T-cell (primary cell): ENCODE measurements at places on chromosomes 4 and X.

DNA sequence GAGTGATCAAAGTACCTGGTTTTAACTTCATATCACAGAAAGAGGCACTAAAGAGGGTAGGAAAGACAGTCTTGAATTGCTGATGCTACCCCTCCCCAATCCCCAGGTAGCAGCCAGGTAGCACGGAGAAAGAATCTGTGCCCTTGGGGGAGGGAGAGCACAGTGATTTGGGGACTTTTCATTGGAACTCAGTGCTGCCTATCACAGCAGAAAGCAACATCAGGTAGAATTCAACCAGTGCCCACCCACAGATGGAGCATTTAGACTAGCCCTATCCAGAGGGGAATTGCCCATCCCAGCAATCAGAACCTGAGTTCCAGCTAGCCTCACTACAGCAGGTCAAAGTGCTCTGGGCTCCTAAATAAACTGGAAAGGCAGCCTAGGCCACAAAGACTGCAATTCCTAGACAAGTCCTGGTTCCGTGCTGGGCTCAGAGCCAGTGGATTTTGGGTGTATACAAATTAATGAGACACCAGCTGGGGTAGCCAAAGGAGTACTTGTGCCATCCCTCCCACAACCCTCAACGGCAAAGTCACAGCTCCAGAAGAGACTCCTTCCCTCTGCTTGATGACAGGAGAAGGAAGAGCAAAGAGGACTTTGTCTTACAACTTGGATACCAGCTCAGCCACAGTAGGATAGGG, 228.1 kb downstream of the THOC2 start:
- DNase-seq: no peak

DNA sequence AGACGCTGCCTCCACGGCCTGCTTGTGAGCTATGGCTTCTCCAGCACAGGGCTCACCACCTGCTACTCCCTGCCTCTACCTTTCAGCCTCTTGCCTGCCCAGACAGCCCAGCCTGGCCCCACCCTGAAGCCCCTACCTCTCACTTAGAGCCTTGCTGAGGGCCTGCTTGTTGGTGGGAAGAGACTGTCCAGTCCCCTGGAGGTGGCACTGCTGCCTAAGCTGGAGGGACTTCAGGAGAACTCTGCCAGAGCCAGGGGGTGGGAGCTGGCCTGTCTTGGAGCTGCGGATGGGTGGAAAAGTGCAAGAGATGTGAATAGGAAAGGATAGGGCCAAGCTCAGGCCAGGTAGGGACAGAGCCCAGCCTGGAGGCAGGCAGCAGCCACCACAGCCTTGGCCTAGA, 2.7 kb upstream of the ZNF185 start:
- no peak for DNase-seq

DNA sequence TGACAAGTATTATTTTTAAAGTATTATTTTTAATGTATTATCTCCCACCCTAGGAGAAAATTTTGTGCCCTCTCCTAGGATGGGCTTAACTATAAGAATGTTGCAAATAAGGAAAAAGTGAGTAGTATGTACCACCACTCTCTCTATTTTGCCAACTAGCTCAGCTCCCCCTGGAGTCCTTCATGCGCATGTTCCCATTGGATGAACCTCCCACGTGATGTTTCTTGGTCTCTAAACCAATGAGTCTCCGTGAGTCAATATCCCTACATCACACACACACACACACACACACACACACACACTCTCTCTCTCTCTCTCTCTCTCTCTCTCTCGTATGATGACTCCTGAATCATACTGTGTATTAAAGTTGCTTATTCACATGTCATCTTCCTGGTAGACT, 129.7 kb upstream of the ZFP42 start:
- DNase-seq: no peak

DNA sequence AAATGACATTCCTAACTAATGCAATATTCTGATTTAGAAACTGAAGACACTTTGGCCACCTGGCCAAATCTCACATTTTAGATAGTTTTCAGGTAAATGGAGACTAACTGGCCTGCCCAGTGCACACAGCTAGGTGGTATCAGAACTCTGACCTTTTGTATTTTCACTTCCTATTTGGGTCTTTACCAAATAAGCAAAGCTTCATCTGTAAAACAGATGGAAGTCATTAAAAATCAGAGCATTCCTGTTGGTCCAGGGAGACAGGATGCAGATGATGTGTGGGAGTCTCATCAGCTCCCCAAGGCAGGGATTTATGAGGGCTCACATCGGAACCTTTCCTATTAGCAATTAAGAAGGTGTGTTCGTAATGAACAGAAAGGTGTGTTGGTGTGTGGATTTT, 57.7 kb downstream of the ARHGAP10 start:
- no peak for DNase-seq

- no peak for DNase-seq
Observed at GRCh38 chrX:13763489-13763888, 28.9 kb downstream of the OFD1 start.

DNA sequence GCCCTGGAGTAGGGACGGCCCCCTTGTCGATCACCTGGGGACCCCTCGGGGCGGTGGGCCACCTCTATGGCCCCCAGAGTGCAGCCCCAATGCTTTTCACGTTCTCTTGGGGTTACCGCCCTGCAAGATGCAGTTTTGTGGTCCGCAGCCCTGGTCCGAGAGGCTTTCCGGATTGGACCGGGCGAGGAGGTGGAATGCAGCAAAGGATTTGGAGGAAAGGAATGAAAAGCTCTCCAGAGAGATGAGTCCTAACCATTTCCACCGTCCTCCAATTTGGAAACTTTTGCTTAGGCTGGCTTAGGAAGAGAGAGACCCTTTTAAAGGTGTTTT, 601 bp downstream of the SLC25A43 start:
- no peak for DNase-seq

GRCh38 chr4:154454710-154455109, 36.9 kb downstream of the DCHS2 start:
- DNase-seq: no peak

- no peak for DNase-seq
Observed at GRCh38 chrX:152831391-152831790, 528 bp downstream of the NSDHL start.

DNA sequence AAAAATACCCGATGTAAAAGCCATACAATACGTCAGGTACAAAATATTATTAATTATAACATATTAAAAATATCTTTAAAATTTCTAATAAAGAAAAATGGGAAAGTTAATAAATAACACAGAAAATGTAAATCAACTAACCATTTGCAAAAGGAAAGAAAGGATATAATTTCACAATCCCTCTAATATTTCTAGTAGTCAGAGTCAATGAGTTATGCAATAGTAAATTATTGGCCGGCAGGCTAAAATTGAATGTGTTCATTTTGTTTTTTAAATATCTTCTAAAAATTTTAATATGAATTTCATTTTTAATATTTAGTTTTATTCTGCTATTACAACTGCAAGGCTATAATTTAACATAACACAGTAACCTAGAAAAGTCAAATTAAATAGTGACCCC, 155.7 kb downstream of the FBXW7 start:
- DNase-seq: no peak

DNA sequence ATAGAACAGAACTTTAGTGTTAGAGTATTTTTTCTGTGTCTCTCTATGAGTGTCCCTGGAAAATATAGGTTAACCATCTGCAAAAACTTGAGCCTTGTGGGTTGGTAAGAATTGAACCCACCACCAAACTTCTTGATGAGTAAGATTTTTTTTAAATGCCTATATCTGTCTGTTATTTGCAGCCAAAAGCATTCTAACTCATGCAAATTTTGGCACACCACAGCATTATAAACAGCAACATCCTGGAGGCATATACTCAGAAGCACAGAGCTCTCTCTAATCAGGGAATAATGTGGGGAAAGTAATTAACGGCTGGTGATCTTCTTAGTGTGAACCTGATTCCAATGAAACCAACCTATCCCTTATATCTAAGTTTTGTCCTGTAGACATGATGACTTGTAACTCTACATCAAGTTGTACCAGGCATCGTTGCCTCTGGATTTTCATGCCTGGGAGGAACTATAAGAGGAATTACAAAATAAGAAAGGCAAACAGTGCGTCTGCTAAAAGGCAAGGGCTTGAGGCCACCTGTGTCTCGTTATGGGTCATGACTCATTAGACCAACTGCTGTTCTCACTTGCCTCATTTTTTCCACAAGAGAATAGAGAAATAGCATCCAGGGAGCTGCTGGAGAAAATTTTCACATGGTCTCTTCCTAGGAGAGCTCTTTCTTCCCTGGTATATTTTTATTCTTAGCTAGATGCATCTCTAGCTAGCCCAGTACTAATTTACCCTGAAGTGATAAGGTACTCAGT, 202.4 kb downstream of the CHIC2 start:
- DNase-seq: no peak

GRCh38 chr4:61579786-61580185, 379.7 kb downstream of the ADGRL3 start:
- no peak for DNase-seq

DNA sequence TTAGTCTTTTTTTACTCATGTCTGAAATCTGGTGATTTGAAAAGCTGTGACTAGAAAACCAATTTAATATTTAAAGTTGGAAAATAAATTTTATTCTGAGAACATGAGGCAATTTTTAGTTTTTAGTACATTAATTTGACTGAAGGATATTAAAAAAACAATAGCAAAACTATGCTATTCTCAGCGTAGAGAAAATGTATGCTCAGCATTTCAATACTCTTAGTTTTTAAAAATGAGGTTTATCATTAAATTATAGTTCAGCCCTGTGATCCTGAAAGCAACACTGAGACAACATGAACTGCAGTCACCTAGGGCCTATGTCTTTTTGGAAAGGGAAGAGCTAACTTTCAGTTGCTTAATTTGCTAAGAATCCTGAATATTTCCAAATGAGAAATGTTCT, 9.5 kb downstream of the GALNT7 start:
- no peak for DNase-seq

- DNase-seq: no peak
Observed at GRCh38 chrX:107610667-107611066, 17.6 kb upstream of the PRPS1 start.

- no peak for DNase-seq
Observed at GRCh38 chr4:107500551-107500950, 219.5 kb downstream of the PAPSS1 start.

GRCh38 chrX:72305286-72306084, at the start of gene CITED1:
Gene CITED1 (minus strand): TSS chrX:72305914. CDS start chrX:72302869, 3,045 bp downstream.
- no peak for DNase-seq

- no peak for DNase-seq
Observed at GRCh38 chrX:16990839-16991238, 44.4 kb downstream of the REPS2 start.

- DNase-seq: no peak
Observed at GRCh38 chr4:1960170-1960825, 48.5 kb downstream of the NELFA start.

- DNase-seq: no peak
Observed at GRCh38 chrX:23732704-23733103, 10.4 kb downstream of the ACOT9 start.

DNA sequence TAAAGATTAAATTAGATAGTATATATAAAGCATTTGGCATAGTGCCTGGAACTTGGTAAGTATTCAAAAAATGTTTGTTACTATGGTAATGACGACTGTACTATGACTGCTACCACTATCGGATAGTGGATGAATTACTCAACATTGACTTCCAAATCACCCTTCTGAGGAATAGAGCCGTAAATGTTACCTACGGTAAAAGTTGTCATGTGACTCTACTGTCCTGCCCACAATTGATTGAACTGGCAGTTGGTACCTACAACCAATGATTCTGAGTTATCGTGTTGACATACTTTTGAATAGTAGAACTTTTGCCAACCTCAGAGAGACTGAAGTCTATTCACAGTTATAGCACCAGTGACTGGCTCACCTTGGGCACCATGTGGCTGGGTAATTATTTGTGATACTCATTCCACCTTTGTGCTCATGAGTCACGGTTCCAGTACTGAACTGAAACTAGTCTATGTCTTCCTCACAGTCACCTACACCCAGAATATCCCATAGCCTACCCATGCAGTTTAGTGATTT, 185.5 kb upstream of the PITX2 start:
- DNase-seq: no peak

- no peak for DNase-seq
Observed at GRCh38 chrX:36431819-36432218, 512.3 kb downstream of the CFAP47 start.

DNA sequence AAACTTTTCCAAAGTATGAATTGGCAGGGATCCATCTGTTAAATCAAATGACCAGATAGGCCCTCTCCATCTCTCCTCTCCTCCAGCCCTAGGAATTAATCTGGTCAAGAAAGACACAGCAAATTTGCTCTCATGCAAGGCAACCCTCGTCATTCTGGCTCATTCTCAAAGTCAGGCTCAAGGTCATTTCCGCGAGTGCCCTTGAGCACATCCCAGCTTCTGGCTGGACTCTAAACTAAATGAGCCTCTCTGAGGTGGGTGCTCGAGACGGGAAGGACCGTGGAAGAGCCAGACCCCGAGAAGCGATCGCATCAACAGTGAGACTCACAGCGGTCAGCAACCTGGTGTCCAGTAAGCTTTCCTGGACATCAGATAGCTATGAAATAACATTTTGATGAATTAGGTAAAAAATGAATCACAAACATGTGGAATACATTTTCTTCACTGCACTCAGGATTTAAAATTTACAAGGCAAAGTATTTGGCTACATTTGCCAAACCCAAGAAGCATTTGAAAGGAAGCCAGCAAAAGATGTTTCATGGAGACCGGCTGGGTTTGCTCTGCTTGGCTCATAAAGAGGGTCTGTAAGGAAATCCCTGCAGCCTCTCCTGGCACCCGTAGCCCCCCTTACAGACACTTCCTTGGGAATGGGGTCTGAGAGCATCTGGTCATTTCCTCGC, 121.0 kb downstream of the ENPP6 start:
- DNase-seq: no peak
